ENCODE measurements at places on chromosomes 1 and 21.

- peak; percentile 43 for DNase-seq
These were observed 6.6 kb downstream of the HEYL start for GRCh38 chr1:39632682-39633417.

- DNase-seq = peak; percentile 67
These were observed 92.1 kb upstream of the POU3F1 start for GRCh38 chr1:38138498-38139233.

GRCh38 chr1:237814319-237814924, 76.3 kb downstream of the ZP4 start:
- DNase-seq = peak; percentile 61

DNA sequence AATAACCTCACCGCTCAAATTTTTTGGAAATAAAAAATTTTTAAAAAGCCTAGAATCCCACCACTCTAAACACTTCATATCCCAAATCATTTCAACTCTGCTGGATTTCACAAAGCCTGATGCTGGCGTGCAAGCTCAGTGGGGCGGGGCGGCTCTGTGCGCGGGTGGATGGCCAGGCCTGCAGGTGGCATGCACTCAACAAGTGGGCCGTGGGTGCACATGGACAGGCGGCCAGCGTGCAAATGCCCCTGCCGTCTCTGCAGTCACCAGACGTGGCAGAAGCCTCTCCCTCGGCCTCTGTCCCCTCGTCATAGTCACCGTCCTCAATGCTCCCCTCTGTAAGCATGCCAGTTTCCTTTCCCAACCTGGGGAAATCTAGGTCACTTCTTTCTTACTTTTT, 6.6 kb upstream of the PDE9A start:
- no peak for DNase-seq

- DNase-seq = no peak
These were observed 70.3 kb upstream of the PRDX6 start for GRCh38 chr1:173406783-173407230.

- DNase-seq = peak; percentile 49
These were observed 15.9 kb upstream of the RGS8 start for GRCh38 chr1:182700351-182700709.

DNA sequence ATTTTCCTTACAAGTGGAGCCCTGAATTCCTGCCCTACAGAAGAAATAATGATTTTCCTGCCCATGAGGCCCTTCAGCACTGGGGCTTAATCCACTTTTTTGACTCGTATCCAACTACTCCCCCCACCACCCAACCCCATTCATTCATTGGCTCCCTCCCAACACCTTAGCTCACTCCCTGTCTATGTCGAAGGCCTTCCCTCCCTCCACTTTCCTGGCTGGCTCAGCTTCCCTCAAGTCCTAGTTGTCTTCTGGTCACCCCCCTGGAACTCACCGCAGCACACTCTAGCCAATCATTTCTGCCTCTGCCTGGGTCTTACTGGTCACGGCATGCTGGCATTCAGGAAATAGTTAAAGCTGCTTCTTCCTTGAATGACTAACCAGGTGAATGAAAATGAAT, 118.9 kb downstream of the PGBD5 start:
- no peak for DNase-seq

DNA sequence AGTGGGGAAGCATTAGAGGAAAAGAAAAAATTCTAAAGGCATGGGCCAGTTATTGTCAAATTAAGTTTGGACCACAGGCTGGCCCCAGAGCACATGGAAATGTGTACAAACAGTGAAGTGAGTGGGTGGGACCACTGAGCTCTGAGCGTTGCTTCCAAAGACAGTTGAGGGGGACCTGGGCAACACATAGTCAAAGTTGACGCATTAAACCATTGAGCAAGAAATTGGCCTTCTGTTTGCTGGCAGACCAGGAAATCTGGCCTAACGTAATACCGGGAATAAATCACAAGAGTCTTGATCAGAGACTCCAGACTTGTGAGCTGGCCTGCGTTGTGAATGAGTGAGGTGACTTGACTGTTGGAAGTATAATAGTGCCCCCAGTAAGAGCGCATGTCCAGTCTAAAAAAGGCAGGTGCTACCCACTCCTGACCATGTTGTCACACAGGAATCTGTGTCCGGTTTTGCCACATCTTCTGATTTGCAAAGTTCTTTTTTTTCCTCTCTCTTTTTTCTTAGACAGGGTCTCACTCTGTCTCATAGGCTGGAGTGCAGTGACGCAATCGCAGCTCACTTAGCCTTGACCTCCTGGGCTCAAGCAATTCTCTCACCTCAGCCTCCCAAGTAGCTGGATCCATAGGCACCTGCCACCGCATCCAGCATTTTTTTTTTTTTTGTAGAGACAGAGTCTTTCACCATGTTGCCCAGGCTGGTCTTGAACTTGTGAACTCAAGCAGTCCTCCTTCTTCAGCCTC, 10.7 kb downstream of the EPHB2 start:
- no peak for DNase-seq

- DNase-seq = no peak
These were observed 533.6 kb downstream of the PTPRC start for GRCh38 chr1:199172171-199173124.

GRCh38 chr1:231068762-231069161, 28.7 kb upstream of the FAM89A start:
- DNase-seq = no peak

GRCh38 chr1:25728301-25728935, 71.6 kb upstream of the SELENON start:
- DNase-seq = no peak

DNA sequence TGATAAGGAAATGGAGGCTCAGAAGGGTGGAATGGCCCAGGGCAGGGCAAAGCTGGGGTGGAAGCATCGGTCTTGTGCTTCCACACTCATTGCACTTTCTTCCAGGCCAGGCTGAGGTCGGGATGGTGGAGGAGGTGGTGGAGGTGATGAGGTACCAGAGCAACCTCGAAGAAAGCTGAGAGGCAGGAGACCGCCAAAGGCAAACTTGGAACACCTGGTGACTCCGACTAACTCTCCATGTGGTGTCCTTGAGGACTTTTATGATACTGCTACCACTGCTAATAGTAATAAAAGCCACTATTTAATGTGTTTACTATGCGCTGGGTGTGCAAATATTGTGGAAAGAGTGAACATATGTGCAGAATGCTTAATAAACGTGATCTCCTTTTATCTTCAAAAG, 16.9 kb upstream of the BTG2 start:
- no peak for DNase-seq

DNA sequence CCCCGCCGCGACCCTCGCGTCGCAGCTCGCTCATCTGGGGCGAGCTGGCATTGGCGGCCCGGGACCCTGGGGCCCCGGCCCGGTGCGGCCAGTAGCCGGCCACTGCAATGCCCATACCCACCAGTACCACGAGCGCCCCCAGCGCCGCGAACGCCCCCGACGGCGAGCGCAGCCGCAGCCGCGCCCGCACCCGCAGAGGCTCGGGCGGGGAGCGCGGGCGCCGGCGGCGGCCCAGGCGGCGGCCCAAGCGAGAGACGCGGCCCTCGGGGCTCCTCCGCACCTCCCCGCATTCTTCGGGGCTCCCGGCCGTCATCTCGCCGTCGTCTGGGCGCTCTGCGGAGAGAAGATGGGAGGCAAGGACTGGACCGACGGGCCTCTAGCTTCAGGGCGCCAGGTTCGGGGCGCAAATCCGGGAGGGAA, 2.2 kb downstream of the TMEM200B start:
- DNase-seq = no peak

DNA sequence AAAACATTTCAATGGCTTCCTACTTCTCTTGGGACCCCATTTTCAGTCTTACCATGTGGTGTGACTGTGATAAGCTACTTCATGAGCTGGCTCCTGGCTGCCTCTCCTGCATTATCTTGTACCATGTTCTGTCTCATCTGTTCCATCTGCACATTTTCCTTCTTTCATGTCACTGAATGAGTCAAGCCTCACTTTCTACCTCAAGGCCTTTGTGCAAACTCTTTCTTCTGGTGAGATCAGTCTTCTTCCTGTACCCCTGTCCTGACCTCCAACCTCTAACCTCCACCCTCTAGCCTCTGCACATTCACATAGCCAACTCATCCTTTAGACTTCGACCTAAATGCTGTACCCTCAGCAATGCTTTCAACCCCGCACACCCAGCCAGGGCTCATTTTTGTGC, 9.6 kb upstream of the FAM78B start:
- no peak for DNase-seq

DNA sequence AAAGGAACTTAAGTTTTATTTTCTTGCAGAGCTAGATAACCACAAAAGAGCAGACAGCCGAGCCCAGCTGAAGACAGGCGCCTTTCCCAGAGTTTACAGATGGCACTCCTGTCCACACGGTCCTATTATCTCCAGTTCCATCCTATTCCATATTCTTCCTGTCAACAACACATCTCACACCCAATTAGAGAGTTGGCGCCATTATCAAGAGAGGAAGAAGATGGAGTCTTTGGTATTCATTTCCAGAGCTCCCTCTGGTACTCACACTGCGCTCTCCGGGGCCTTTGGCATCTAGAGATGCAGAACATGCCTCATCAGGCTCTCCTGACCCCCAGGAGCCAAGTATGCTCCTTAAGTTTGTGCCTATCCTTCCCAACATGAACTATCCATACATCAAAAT, 43.3 kb upstream of the SIPA1L2 start:
- no peak for DNase-seq

DNA sequence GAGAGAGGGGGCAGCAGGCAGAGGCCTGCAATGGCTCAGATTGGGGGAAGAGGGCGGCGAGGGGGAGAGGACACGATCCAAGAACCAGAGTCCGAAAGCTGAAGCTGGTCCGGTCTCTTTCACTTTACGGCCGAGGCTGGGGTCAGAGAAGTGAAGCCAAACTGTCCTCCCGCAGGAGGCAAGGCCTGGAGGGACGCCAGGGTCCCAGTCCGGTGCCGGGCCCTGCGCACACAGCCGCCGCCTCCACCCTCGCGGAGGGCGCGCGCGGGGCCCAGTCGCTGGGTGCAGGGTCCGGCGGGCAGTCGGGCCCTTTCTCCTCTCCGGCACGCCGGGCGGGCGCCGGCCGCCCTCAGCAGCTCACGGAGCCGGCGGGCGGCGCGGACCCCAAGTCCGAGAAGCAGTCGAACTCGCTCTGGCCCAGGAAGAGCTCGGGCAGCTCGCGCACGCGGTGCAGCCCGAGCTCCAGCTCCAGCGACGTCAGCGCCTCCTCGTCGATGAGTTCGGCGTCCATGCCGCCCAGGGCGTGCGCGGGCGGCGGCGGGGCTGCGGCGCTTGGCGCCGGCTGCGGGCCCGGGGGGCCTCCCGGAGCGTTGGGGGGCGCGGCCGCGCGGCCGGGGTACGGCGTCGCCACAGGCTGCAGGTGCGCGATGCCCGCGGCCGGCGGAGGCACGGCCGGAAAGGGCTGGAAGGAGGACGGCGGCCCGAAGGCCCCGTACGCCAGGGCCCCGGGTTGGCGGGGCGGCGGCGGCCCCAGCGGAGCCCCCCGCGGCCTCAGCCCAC, 749 bp downstream of the CITED4 start:
- DNase-seq = peak; percentile 61

- peak; percentile 77 for DNase-seq
These were observed 301.9 kb downstream of the NPHP4 start for GRCh38 chr1:5690291-5690690.

GRCh38 chr1:114025609-114026401, 46.5 kb downstream of the OLFML3 start:
- no peak for DNase-seq

DNA sequence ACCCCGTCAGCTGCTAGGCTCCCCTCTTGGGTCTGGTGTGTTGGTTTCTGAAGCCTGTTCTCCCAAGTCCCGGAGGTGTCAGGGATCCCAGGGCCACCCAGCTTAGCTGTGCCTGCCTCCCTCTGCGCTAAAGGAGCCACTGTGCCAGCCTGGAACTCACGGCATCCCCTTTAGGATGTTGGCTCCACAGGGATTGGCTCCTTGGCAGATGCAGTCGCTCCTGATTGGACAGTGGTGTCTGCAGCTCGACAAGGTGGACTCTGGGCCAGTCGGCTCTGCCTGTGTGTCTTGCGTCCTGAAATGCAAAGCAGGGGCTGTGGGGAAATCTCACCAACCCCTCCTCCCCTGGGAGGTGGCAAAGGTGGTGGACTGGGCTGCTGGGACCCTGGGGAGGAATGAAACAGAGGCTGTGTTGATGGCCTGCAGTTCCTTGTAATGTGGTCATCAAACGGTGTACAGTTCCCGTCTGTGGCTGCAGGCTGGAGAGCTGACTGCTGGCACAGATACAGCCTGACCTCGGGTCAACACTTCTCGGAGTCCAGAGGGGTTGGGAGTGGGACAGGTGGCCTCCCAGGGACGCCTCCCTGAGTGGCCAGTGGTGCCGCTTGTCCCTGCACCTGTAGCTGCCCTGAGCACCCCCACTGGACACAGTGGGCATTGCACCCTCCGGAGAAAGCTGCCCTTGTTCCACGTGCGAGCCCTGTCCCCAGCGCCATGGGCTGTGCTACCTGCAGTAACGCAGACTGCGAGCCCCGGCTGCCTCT, 11.5 kb upstream of the KCNAB2 start:
- peak; percentile 66 for DNase-seq

DNA sequence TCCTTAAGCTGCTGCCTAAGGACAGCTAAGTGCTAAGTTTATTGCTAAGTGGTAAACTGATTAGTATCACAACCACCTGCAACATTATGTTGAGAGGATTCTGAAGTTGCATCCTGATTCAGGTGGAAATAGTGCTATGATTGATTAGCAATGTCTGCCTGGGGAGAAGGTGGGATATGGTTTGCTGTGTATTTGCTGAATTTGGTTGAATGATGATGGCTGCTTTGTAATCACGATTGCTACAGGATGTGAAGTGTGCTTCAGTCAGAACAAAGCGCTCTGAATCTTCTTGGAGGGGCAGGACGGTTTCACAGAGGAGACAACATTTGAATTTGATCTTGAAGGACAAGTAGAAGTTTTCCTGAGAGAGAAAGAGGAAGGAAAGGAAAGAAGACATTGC, 226.0 kb downstream of the ST6GALNAC3 start:
- DNase-seq = no peak

- DNase-seq = peak; percentile 37
These were observed 31.2 kb upstream of the CSF3R start for GRCh38 chr1:36513676-36514473.

GRCh38 chr1:2165646-2166045, 28.9 kb downstream of the FAAP20 start:
- peak; percentile 78 for DNase-seq

DNA sequence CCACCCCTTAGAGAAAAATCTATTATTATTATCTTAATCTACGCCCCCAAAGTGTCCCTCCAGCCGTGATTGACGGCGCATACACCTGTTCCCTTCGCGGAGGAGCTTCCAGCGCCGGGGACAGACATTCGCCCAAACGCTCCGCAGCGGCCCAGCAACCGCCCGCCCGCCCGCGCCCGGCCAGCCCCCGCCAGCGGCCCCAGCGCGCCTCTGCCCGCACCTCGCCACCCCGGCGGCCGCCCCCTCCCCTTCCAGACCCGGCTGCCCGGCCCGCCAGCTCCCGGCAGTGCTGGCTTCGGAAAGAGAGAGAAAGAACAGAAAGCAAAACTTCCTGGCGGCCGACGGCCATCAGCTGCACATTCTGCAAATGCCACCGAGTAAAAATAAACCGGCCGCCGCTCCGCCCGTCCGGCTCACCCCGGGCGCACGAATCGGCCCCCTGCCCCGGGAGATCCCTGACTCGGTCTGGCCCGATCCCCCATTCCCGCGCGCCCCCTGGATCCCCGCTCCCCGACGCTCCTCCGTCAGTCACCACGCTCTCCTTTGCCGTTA, 1.6 kb downstream of the CASZ1 start:
- peak; percentile 23 for DNase-seq

GRCh38 chr1:184219414-184219813, 167.4 kb upstream of the C1orf21 start:
- no peak for DNase-seq

Measured in mesendoderm (in vitro differentiated cells).